ENCODE measurements at places on chromosomes 5 and 9.

DNA sequence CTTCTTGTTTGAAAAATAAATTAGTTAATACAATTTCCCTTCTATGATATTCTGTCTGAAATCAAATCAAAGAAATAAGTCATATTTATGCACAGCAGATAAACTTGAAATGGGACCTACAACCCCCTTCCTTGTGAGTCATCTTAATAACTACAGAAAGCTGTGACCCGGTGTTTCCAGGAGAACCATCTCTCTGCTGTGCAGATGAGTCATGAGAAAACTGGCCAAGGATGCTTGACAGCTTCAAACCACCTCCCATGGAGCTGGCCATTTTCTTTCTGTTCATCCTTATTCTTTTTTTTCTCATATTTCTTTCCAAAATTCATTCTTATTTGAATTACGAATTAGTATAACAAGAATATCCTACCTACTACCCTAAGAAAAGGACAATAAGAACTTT is 43.4 kb upstream of the NR4A3 start:
- peak; percentile 43 for DNase-seq

GRCh38 chr5:65742565-65743231 is 20.7 kb downstream of the NLN start:
- no peak for DNase-seq

DNA sequence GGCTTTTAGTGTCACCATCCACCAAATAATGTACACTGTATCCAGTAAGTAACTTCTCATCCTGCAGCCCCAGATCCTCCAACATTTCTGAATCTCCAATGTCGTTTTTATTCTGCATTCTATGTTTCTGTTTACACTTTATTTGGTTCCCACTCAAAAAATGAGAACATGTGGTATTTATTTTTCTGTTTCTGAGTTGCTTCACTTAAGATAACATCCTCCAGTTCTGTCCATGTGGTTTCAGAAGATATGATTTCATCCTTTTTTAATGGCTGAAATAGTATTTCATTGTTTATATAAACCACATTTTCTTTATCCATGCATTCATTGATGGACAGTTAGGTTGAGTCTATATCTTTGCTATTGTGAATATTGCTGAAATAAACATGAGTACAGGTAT is 677.3 kb upstream of the FTMT start:
- no peak for DNase-seq

DNA sequence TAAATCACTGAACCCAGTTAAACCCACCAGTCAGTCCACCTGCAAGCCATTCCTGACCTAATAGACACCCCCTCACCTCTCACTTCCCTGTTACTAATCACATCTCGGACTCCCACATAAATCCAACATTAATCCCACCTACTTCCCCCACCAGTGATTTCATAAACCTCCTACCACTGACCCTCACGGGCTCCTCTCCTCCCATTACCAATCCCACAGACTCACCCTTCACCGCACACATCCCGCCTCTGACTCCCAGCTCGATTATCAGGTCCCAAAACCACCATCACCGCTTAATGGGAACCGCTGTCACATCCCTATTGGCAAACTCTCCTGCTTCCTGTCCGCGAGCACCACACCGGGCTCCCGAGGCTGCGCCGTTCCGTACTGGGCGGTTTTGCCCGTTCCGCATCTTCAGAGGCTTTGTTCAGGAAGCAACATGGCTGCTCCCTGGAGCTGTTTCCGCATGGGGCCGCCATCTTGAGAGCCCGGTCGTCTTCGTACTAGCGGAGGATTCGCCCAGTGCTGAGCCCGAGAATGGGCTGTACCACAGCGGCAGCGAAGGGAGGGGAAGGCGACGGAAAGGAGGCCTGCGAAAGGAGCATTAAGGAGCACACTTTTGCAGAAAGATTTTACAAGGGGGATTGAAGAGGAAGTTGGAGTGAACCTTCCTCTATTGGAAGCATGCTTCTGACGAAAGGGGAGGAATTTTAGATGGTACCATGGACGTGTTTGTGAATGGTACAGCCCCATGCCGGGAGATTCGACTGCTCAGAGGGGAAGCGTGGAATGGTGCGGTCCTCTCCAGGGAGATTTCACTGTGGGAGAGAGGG is at the start of gene ZNF300:
Gene ZNF300 (minus strand): TSS at position 502 of the 833 bp plus-strand sequence. CDS start 1,825 bp downstream, outside the sequence.
- DNase-seq, result peak; percentile 20

GRCh38 chr5:156589104-156589945 is 260.8 kb upstream of the PPP1R2B start:
- DNase-seq, result no peak

DNA sequence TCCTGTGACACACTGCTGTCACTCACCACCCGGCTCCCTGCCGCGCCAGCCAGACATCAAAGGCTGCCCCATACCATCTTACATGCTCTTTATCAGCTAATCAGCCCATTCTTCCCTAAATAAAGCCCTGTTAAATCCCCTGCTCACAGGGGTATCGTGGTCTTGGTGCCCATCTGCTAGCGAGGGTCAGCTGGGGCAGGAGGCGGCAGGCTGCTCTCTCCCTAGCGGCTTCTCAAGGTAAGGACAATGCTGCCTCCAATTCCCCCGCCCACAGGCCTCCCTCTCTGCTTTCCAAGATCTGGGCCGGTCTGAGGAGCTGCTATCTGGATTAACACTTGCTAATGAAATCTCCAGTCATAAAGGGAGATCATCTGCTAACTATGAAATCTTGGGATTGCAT is 26.8 kb downstream of the BARHL1 start:
- no peak for DNase-seq

- DNase-seq, result no peak
Observed at GRCh38 chr5:168104350-168104749, 187.1 kb upstream of the WWC1 start.

GRCh38 chr5:411728-412127 is 31.2 kb upstream of the EXOC3 start:
- DNase-seq, result peak; percentile 62

DNA sequence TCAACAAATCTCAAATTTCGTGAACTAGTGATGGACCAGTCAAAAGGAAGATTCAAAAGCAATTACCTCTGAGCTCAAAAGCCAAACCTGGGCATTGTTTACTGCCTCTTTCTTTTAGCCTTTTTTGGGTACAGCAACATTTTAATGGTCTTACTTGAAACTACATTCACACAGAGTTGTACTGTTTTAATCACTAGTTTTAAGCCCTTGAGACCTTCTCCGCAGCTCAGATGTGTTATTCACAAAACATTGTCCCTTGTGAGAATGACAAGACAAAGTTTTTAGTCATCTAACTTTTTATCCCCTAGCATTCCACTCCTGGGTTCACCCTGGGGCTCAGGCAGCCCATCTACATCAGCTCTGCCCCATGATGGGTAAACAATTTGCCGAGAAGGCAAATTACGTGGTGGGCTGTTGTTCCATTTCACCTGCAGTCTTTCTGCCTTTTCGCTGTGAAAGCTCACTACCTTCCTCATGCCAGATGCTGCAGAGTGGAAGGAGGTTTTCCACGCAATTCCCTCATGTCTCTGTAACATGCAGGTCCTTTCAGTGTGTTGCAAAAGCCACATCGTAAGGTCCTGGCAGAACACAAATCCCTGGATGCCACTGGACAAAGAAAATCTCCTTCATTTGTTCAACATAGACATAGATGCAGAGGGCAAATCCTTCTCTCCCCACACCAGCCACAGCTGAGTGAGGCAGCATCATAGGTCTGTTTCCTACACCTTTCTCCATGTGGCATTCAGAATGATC is 175.7 kb downstream of the EBF1 start:
- no peak for DNase-seq

- DNase-seq, result no peak
Observed at GRCh38 chr5:123582550-123583285, 70.7 kb downstream of the CSNK1G3 start.

GRCh38 chr9:84293001-84293798 is 47.4 kb downstream of the SLC28A3 start:
- DNase-seq, result no peak

DNA sequence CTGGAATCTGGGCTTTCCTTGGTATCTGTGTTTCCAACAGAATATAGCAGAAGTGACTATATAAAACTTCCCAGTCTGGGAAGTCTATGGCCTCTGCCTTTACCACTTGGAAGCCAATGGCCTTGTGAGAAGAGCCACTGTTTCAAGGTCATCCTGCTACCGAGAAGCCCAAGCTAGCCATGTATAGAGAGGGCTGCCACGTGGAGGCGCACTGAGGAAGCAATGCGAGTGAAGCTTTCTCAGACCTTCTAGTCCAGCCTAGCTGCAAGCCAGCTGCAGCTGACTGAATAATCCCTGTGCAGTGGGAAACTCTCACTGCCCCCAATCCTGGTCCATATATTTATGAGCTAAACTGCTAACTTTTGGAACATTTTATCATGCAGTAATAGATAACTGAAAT is 661.8 kb upstream of the RIOK2 start:
- no peak for DNase-seq

Data from activated CD4-positive, alpha-beta T cell treated with anti-CD3 and anti-CD28 coated beads, Interleukin-2, amount 50 U/mL, for 48 hours (primary cell).